Right ventricle myocardium inferior (tissue), 1 donor: ENCODE measurements at places on chromosomes 7 and 10. TPM values are rescaled to one million over a fixed set of nuclear protein-coding genes. Genes with fewer than 3 reads are reported as not detected.

GRCh38 chr7:49091519-49091918 is 167.2 kb downstream of the CDC14C start:
- DNase-seq = no peak

GRCh38 chr7:87013840-87014190 is 45.6 kb downstream of the ELAPOR2 start:
- no peak for DNase-seq

GRCh38 chr7:140294454-140294853 is 103.9 kb downstream of the SLC37A3 start:
- no peak for DNase-seq

DNA sequence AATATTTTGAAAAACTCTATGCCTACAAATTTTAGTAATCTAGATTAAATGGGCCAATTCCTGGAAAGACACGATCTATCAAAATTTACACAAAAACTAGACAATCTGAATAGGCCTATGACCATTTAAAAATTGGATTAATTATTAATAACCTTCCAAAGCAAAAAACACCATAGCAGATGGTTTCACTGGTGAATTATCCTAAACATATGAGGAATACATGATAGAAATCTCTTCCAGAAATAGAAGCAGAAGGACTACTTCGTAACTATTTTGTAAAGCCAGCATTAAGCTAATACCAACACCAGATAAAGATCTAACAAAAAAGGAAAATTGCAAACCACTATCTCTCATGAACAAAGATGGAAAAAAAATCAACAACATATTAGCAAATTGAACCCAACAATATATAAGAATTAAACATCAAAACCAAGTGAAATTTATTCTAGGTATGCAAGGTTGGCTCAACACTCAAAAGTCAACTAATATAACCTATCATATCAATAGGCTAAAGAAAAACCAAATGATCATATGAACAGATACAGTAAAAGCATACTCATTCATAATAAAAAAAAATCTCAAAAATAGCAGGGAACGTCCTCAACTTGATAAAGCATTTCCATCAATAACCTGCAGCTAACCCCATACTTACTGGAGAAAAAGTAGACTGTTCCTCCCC is 16.3 kb downstream of the WASL start:
- DNase-seq = no peak

DNA sequence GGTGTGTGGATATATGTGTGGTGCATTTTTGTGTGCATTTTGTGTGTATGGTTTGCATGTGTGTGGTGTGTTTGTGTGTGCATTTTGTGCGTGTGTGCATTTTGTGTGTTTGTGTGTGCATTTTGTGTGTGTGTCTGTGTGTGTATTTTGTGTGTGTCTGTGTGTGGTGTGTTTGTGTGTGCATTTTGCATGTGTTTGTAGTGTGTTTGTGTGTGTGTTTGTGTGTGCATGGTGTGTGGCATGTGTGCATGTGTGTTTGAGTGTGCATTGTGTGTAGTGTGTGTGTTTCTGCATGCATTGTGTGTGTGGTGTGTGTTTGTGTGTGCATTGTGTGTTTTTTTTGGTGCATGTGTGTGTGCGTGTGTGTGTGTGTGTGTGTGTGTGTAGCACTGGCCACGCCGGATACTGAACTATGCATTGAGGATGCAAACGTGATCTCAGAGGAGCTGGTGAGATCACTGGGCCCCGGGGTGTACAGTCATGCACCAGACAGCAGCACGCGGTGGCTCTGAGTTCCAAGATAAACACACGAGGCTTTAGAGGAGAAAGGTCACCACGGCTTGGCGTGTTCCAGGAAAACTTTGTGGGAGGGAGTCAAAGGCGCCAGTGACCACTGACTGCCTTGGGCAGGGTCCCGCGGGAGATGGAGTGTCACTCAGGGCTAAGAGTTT is 106.6 kb upstream of the SHH start:
- DNase-seq = no peak

DNA sequence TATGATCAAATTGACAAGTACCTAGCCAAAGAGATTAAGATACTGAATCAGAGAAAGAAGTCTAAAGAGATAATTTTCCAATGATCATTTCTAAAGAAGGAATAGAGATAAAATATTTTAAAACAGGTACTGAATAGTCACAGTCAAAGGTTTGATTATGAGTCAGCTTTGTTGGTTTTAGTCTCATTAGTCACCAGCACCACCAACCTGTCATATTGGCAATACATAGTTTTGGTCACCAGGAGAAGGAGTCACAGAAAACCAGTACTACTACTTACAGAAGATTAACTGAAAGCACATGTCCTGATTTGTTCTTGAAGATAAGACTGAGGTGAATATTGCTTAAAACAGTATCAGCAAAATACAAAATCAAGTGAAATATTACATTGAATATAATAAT is 34.6 kb downstream of the ZEB1 start:
- DNase-seq = no peak

Gene ADAM8
- 2.0 TPM for total RNA-seq

Gene HOXA5
- not detected for total RNA-seq

Gene CHST3
- total RNA-seq = 18.1 TPM
